Small intestine (tissue), 16 donors: ENCODE measurements at places on chromosomes 7 and 10. TPM values are rescaled to one million over a fixed set of nuclear protein-coding genes. Genes with fewer than 3 reads are reported as not detected.

PILRA gene
- polyA plus RNA-seq, result 0.81 TPM

PNLIPRP1 gene
- polyA plus RNA-seq, result 0.16 TPM

GPR37 gene
- 0.40 TPM for polyA plus RNA-seq

AGAP4 gene
- polyA plus RNA-seq, result 17.6 TPM

LAMB1 gene
- 15.9 TPM for polyA plus RNA-seq

CHN2 gene
- 22.3 TPM for polyA plus RNA-seq

MRLN gene
- not detected for polyA plus RNA-seq

GOT1 gene
- 78.0 TPM for polyA plus RNA-seq

TFR2 gene
- 1.3 TPM for polyA plus RNA-seq

IL15RA gene
- 8.3 TPM for polyA plus RNA-seq

PPP1R9A gene
- polyA plus RNA-seq, result 0.27 TPM

TBL2 gene
- 5.4 TPM for polyA plus RNA-seq
